Body of pancreas (tissue), 4 donors: ENCODE measurements at places on chromosomes 13 and 19.

DNA sequence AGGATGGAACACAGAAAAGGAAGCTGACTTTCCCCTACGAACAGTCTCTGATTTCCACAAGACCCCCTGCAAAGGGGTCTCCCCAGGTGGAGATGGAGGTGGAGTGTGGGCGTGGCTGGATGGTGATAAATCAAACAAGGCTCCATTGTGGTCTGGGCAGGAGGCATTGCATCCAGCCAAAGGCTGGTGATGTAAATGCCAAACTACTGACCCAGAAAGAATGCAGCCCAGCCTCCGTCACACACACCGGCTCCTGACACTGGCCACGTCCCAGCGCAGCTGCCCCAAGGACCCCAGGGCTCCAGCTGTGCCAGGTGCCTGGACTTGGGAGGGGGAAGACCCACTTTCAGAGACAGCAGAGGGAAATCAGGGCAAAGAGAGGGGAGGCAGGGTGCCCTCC, 6.3 kb downstream of the SLC7A1 start:
- no peak for DNase-seq

GRCh38 chr13:61700181-61700580, 284.5 kb upstream of the PCDH20 start:
- DNase-seq, result no peak

GRCh38 chr13:53151336-53152056, 122.9 kb downstream of the OLFM4 start:
- DNase-seq, result peak; percentile 74

- no peak for DNase-seq
These were observed 518.4 kb upstream of the SLITRK1 start for GRCh38 chr13:84400706-84401105.

GRCh38 chr19:51786646-51787494, 8.1 kb upstream of the FPR3 start:
- no peak for DNase-seq

- DNase-seq, result peak; percentile 62
These were observed 2.7 kb downstream of the PRKACA start for GRCh38 chr19:14114854-14115253.

- peak; percentile 45 for DNase-seq
These were observed 303.6 kb upstream of the ZNF507 start for GRCh38 chr19:32041681-32042292.

DNA sequence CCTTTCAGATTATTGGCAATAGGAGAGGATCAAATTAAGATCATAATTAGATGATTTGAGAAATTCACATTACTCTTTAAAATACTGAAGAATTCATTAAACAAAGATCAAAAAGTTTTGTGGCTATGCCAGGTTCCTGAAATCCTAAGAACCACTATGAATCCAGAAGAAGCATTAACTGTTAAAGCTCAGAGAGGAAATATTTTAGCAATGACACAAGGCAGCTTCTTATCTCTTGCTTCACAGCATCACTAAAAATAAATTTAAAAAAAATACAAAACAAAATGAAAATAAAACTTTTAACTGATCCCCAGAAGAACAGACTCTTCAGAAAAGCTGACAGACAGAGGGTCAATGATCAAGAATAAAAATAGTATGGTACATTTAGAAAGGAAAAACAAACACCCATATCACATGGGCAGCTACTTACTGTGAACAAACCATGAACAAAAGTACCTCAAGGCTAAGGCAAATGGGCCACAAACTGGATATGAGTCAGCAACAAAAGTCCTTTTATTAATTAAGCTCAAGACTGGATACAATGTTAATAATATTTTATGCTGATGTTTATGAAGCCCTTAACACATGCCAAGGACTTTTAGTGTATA, 19.6 kb downstream of the RNF6 start:
- DNase-seq, result no peak

- DNase-seq, result peak; percentile 85
These were observed 19.7 kb upstream of the GTF3A start for GRCh38 chr13:27404680-27405079.

GRCh38 chr19:39359026-39359425, 16.8 kb downstream of the SAMD4B start:
- no peak for DNase-seq

GRCh38 chr19:39539518-39540332, at the start of gene EID2:
Gene EID2 (minus strand): TSS chr19:39540161. CDS start chr19:39540079, 82 bp downstream.
- DNase-seq, result peak; percentile 97

GRCh38 chr13:92512852-92513251, 713.8 kb upstream of the GPC6 start:
- no peak for DNase-seq

DNA sequence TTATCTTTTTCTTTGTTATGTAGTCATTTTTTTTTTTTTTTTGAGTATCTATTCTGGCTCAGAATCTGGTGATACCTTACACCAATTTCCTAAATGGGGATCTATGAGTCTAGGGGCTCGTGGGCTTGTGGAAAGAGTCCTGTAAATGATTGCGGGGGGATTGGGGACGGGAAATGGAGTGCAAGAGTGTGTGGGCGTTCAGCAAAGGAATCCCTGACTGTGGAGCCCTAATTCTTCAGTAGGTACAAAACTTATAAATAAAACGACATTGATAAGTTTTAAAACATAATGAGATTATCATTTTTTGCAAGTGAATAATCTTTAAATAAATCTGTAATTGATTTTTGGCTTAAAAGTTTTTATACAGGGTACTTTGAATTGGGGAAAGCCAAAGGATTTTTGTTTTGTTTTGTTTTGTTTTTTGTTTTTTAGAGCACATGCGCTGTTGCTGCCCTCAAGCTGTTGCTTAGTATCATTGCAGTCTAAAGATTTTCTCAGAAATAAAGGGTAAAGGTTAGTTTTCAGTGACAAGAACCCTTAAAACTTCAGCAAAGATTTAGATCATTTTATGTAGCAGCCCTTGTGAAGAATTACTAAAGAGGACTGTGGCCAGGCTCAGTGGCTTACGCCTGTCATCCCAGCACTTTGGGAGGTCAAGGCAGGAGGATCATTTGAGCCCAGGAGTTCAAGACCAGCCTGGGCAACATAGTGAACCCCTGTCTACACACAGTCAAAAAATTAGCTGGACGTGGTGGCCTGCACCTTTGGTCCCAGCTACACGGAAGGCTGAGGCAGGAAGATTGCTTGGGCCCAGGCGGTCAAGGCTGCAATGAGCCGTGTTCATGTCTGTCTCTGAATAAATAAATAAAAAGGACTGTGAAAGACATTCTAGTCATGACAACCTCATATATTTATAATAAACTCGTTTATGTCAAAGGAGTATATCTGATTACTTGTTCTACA, 1.7 kb downstream of the ERCC5 start:
- no peak for DNase-seq

DNA sequence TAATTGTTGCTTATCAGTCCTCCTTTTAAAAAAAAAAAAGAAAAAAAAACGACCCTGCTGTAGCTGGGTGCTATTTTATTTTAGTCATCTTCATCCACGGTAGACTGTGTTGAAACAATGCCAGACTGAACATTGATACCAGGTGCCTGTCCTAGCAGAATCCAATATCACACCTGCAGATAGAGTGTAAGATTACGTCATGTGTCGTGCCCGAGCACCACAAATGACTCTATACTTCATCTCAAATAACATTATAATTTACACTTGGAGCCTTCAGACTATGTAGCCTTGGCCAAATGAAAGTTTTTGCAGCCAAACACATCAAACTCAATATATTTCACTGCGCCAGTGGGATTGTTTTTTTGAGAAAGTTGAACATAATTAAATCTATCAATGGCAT, 410.6 kb downstream of the FGF9 start:
- DNase-seq, result no peak

DNA sequence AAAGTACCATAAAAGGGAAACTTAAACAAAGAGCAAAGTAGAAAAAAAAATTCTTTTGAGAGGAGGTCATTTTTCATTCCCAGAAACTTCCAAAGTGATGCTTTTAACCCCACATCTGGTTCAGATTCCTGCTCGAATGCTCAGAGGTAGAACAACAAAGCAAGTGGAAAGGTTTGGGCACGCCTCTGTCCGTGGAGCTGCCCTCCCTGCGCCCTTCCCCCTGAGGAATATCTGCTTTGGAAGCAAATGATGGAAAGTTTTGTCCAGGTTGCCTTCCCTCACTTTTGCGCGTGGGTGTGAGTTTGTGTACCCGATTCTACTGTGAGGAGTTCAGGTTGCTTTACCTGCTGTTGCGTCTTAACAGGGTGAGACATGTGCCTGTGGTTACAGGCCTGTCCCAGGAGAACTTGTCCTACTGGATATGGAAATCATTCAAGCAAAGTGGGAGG, 110.2 kb downstream of the KLF5 start:
- no peak for DNase-seq

GRCh38 chr13:77048681-77049080, 21.7 kb upstream of the FBXL3 start:
- DNase-seq, result no peak

GRCh38 chr13:95865080-95865615, 188.1 kb downstream of the UGGT2 start:
- no peak for DNase-seq

- DNase-seq, result no peak
These were observed 111.4 kb upstream of the C1QTNF9B start for GRCh38 chr13:24008679-24009078.

GRCh38 chr19:6769006-6769619, 1.9 kb upstream of the SH2D3A start:
- DNase-seq, result peak; percentile 26

DNA sequence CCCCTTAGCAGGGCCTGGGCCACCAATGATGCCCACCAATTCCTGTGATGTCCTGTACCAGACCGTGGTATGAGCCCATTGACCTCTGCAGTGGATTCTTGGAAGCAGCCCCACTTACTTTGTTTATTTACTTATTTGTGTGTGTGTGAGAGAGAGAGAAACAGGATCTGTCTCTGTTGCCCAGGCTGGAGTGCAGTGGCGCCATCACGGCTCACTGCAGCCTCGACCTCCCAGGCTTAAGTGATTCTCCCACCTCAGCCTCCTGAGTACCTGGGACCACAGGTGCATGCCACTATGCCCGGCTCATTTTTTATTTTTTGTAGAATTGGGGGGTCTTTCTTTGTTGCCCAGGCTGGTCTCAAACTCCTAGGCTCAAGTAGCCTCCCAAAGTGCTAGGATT, 13.0 kb downstream of the MYO9B start:
- no peak for DNase-seq

- no peak for DNase-seq
These were observed 10.9 kb downstream of the FREM2 start for GRCh38 chr13:38697628-38698333.

GRCh38 chr13:51222037-51222685, at the start of gene FAM124A:
Gene FAM124A (plus strand): TSS chr13:51222398. CDS start chr13:51222502, 104 bp downstream.
- peak; percentile 38 for DNase-seq

- DNase-seq, result peak; percentile 87
These were observed 53.1 kb upstream of the SERPINE3 start for GRCh38 chr13:51286135-51287002.

DNA sequence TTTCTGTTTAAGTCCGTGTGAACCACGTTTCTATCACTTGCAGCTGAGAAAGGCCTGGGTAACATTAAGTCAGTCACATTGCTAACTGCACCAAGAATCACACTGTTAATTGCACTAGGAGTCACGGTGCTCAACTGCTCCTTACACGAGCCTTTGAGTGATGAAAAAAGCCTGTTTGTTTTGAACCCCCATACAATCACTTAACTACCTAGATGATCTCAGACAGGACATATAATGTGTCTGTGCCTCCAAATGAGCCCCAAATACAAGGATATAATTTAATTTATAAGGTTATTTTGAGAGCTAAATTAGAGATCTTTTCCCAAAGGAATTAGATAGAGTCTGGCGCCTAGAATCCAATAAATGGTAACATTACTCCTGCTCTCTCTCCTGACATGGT, 84.1 kb downstream of the MIPEP start:
- no peak for DNase-seq

DNA sequence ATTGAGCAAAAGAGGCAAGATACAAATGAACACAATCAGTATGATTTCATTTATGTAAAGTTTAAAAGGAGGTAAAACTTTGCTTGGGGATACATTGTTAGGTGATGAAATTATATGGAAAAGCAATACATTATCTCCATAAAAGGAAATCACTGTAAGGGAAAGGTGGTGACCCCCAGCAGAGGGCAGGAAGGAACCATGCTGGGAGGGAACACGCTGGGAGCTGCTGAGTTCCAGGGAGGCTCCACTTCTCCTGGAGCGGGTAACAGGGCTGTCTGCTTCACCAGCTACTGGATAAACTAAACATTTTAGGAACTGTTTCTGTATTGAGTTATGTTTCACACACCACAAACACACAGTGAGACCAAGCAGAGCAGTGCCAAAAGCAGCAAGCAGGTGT, 91.2 kb downstream of the KATNAL1 start:
- no peak for DNase-seq

- DNase-seq, result no peak
These were observed 8.4 kb downstream of the EPHX3 start for GRCh38 chr19:15223649-15224361.

DNA sequence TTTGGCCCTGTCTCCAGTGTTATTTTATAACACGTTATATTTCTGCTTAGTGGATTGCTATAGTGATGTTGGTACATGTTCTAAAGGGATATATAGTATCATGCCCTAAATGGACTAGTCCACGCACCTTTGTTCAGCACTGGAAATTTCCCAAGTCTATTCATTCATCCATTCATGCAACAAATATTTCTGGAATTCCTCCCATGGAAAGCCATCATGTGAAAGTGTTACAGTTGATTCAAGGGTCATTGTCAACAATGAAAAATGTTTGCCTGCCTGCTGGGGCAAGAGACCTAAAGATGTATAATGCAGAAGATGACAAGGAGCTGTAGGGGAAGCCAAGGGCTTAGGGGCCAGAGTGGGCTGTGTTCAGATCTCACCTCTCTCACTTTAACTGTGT, 10.8 kb upstream of the HSPH1 start:
- DNase-seq, result no peak

GRCh38 chr19:4075373-4075772, 8.7 kb upstream of the ZBTB7A start:
- DNase-seq, result peak; percentile 46

DNA sequence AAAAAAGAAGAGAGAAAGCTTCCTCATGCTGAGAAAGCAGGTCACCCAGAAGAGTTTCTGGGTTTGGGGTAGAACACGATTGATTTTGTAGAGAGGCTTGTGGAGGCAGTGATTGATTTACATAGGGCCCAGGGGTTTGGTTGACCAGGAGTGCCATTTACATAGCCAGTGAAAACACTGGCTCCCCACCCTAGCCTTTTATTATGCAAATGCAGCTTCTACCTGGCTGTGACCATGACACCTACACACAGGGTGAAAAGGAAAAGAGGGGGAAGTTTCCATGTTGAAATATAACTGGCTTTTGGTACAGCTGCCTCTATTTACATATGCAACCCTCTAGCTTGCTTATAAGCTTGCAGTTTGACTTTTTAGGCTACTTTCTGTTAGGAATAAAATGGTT, 62.0 kb downstream of the ZNF100 start:
- no peak for DNase-seq

GRCh38 chr13:108470921-108471320, 158.5 kb upstream of the MYO16 start:
- no peak for DNase-seq

GRCh38 chr19:38227287-38228004, 3.4 kb upstream of the DPF1 start:
- no peak for DNase-seq

DNA sequence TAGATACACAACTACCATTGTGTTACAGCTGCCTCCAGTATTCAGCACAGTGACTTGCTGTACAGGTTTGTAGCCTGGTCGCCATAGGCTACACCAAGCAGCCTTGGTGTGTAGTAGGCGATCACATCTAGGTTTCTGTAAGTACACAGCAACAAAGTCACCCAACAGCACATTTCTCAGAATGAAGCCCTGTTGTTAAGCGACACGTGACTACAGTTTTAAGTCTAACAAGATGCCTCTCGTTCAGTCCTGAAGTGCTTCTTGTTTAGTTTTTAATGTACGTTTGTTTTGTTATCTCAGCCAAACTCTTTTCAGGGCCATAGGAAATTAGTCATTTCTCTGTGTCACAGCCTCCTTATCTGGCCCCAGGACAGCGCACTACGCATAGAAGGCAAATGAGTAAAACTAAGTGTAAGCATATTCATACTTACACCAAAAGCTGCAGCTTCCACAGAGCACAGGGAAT, 50.0 kb upstream of the GPR183 start:
- no peak for DNase-seq
